ENCODE measurements at places on chromosomes 5 and 9.

- ATAC-seq: no peak
Observed at GRCh38 chr5:78345485-78345884, 14.9 kb upstream of the SCAMP1 start.

DNA sequence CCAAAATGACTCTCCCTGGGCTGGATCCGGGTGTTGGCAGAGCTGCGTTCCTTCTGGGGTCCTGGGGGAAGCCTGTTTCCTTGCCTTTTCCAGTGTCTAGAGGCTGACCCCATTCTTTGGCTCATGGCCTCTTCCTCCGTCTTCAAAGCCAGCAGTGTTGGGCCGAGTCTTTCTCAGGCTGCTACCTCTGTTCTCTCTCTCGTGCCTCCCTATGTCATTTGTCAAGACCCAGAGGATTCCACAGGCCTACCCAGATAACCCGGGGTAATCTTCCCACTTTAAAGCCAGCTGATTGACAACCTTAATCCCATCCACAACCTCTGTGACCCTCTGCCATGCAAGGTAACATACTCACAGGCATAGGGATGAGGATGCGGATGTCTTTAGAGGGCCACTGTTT, 55.0 kb upstream of the KCNMB1 start:
- no peak for ATAC-seq

GRCh38 chr5:88691945-88692868, 190.8 kb downstream of the MEF2C start:
- no peak for ATAC-seq

- no peak for ATAC-seq
Observed at GRCh38 chr5:109971968-109972367, 282.2 kb downstream of the MAN2A1 start.

DNA sequence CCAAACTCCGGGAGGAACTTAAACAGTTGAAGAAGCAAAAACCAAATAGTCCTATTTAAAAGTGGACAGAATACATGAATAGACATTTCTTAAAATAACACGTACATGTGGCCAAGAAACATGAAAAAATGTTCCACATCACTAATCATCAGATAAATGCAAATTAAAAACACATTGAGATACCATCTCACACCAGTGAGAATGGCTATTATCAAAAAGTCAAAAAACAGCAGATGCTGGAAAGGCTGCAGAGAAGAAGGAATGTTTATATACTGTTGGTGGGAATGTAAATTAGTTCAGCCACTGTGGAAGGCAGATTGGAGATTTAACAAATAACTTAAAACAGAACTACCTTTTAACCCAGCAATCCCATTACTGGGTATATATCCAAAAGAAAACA, 283.0 kb upstream of the IZUMO3 start:
- no peak for ATAC-seq

DNA sequence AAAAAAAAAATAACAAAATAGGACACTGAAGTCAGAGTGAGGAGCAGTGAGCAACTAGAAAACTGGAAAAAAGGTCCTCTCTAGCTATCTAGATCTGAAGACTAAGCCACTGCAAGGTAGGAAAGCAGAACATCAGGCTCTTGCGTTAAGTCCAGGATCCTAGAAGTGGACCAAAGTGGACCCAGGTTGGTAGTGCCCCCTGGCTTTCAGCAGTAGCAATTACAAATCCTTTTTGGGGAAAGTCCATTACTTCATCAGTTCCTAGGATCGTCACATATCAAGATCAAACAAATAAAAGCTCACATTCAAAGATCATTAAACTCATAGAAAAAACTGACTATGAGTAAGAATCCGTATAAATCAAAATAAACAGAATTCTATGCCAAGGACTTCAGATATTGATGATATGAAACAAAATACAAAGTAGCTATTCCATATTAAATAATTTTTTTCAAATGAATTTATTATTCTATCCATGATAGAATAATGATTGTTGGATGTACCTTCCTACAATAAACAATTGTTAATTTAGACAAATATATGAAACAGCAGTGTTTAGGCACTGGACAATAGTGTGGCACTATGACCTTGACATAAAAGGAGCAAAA, 6.5 kb upstream of the RICTOR start:
- no peak for ATAC-seq

- no peak for ATAC-seq
Observed at GRCh38 chr9:128222026-128222425, 18.8 kb downstream of the DNM1 start.

- ATAC-seq: no peak
Observed at GRCh38 chr5:33254579-33254978, 186.2 kb upstream of the TARS1 start.

DNA sequence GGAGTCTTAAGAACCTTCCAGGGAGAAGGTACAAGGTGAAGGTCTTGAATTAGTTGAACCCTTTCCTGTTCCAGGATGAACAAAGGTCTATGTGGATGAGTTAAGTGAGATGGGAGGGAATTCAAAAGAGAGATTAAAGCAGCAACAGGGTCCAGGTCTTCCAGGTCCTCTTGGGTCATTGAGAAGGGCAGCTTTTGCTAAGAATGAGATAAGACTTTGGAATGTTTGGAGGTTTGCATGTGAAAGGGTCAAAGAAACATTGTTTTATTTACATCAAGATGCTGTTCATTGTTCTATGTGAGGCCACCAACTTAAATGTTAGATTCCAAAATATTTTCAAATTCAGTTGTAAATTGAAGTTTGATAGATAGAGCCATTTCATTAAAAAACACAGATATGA, 463.9 kb downstream of the ANXA1 start:
- ATAC-seq: no peak

DNA sequence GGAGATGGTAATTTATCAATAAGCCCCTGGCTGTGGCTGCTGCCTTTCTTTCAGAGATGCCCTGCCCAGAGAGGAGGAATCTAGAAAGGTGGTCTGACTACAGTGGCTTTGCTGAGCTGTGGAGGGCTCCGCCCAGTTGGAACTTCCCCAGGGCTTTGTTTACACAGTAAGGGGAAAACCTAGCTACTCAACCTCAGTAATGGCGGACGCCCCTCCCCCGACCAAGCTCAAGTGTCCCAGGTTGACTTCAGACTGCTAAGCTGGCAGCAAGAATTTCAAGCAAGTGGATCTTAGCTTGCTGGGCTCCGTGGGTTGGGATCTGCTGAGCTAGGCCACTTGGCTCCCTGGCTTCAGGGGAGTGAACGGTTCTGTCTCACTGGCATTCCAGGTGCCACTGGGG, 865.4 kb upstream of the ACO1 start:
- ATAC-seq: no peak

- peak; percentile 77 for ATAC-seq
Observed at GRCh38 chr9:23538067-23538402, 288.0 kb downstream of the ELAVL2 start.

DNA sequence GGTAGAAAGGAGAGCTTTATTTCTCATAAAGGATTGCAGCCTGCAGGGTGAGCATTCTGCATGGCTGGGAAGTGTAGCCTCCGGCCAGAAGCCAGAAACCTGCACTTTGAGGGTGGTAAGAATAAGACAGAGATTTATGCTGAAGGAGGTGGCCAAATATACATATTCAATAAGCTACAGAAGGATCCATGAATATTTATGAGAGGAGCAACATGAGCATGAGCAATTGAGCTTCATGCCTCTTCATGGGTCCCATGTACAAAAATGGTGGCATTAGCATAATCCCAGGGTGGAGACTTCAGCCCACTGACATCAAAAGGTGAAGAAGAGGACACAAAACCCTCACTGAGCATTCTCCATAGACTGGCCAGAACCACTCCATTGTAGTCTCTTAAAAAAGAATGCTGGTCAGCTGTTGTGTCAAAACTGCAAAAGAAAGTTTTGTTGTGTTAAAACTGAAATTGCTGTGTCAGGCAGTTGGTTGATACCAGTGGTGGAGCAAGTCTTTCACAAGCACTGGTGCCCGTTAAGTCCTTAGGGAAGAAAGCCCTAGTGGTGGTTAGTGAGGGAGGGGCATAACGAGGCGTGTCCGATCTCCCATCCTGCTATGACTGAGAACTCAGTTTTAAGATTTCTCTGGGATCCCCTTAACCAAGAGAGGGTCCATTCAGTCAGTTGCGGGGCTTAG, 160.8 kb upstream of the MAP1B start:
- ATAC-seq: peak; percentile 96

- ATAC-seq: no peak
Observed at GRCh38 chr9:135884328-135885035, 22.9 kb downstream of the CAMSAP1 start.

DNA sequence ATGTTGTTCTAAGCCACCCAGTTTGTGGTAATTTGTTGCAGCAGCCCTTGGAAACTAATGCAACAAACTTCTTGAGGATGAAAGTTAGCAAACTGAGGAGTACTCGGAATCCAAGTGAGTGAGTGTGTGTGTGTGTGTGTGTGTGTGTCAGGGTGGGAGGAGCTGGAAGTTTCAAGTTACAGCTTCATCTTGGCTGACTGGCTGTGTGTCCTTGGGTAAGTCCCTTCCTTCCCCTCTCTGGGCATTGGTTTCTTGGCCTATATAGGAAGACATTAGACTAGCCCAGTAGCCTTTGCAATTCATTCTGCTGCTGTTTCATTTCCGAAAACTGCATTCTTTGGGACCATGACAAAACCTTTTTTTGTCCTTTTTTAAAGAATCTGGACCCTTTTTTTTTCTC, 157.2 kb downstream of the MELK start:
- no peak for ATAC-seq

DNA sequence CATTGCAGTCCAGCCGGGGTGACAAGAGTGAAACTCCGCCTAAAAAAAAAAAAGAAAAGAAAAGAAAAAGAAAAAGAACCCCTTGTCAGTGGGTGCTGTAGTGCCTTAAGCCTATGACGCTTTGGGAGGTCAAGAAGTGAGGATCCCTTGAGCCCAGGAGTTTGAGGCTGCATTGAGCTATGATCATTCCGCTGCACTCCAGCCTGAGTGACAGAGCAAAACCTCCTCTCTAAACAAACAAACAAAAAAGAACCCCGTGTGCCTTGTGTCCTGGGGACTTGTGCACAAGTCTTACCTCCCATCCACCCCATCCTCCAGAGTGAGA, 33.5 kb upstream of the STXBP1 start:
- no peak for ATAC-seq

DNA sequence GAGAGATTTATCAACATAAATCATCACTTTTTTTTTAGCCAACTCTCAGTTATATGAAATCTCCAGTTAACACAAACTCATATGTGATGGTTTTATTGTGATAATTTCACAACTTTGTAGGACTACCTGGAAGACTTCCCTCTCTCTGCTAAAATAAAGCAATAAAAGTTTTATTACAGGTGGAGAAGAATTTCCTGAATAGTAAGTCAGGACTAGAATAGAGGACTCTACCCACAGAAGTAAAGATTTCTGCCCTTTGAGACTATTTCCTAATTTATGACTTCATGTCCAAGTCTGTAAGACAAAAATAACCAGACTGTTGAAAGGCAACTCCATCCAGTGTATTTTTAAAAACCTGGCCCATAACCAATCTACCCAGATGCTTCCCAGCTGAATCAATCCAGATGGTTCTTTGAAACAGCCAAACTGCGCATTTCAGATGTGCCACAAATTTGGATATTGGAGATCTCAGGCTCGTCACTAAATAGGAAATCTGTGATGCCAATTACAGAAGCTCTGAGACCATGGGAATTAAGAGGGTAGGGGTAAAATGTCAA, 234.0 kb upstream of the NMUR2 start:
- ATAC-seq: no peak

DNA sequence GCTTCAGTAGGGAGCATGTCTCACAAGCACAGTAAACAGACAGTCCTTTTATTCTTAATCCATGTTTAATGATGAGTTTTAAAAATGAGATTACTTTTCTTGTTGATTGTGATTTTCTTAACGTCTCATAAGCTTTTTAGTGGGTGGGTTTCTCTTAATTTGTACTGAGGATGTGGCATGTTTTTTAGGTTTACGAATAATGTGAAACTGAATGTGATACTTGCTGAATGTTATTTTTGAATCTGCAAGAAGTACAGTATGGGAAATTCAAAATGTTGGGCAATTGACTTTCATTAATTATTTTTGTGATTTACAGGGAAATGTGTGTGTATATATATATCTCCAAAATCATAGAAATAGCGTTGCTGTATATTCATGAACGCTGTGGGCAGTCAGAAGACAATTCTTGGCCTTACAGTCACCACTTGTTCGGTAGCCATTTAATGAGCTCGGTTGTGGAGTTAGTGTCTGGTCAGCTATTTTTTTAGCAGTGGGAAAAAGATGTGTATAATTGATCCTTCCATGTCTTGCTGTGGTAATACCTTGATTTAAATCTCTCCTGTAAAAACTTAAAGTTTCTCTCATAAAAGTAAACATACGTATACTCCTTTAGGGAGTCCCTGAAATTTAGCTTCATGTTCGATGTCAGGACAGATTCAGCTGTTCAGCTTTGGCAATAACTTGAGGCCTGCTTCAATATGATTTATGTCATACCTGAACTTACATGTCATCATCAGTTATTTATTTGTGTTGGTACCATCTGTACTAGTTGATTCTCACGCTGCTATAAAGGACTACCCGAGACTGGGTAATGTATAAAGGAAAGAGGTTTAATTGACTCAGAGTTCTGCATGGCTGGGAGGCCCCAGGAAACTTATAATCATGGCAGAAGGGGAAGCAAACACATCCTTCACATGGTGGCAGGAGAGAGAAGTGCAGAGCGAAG, 15.0 kb downstream of the ICE1 start:
- no peak for ATAC-seq

DNA sequence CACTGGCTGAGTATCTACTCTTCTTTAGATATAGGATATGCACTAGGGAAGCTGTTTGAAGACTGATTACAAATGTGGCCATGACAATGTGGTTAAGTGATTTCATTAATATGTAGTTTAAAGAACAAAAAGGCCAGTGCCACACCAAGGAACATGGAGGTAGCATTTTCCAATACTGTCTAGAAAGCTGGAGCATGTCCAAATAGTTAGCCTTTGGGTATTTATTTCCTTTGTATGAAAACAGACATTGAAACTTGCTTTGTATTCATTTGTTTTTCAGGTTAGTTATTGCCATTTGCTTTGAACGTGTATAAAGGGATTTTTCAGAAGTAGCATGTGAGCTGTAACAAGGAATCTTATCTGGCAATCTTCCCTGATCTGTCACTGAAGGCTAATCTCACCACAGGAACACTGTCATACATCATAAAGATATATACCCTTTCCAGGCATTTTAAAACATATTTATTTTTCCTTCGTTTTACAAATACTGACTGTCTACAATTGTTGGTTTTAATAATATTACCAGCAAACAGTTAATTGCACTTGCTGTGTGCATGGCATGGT, 93.4 kb downstream of the PLPPR1 start:
- ATAC-seq: no peak

DNA sequence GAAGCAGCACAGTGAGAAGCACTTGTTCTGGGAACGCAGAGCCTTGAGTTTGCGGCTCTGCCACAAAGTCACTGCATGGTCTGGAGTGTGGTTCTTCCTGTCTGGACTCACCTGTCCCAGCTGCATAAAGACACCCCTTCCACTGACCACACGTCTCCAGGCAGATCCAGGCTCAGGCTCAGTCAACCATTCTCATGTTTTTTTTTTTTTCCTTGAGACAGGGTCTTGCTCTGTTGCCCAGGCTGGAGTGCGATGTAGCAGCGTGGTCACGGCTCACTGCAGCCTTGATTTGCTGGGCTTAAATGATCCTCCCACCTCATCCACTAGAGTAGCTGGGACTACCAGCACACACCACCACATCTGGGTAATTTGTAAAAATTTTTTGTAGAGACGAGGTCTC, 102.9 kb upstream of the KLF4 start:
- no peak for ATAC-seq

- no peak for ATAC-seq
Observed at GRCh38 chr9:3646226-3646625, 120.4 kb upstream of the RFX3 start.
